A172 (cell line): ENCODE measurements at places on chromosomes 4 and X.

DNA sequence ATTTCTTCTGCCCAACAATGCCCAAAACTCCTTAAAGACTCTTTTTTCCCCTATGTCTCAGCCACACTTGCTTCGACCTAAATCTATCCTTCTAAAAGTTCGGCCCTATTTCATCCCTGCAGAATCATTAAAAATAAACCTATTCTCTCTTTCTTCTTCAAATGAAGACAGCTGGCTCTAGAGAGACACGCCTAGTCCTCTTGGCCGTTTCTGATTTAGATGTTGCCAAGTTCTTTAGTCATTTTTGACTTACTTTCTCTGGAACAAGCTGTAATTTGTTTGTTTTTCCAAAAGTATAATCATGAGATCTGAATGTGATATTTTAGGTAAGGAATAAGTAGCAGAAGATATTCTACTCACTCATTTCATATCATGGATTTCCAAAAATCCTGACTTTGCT, 211.6 kb downstream of the CENPC start:
- no peak for DNase-seq

GRCh38 chrX:113629326-113629725, 788.7 kb upstream of the AMOT start:
- DNase-seq: no peak

DNA sequence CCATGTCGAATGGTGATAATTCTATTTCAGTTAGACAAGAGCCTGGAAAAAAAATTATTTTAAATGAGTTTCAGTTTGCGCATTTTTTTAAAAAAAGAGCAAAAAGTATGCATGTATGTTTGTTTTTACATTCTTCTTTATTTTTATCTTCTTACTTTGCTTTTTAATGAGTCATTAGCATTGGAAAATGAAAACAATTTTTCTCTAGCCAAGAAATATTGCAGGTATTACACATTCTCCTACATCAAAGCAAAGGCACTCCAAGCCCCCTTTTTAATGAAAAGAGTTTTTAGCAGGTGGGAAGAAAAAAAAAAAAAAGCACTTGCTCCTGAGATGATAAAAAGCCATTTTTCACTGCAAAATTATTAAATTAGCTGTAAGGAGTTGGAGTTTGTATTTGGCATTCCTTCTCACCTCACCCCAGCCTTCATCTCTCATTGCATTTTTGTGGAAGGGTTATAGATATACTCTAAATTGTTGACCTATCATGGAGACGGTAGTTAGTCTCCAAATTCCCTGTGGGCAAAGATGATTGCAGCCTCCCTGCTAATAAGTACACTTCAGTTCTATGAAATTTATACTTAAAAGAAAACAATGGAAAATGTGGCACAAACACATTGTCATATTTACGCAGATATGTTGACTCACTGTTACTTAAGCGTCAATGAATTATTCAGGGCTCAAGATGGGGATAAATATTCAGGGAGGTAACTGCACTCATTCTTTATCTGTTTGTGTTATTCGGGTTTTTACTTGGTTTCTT, 43.8 kb downstream of the PALLD start:
- no peak for DNase-seq

- no peak for DNase-seq
Observed at GRCh38 chrX:118740276-118740889, 13.0 kb downstream of the IL13RA1 start.

DNA sequence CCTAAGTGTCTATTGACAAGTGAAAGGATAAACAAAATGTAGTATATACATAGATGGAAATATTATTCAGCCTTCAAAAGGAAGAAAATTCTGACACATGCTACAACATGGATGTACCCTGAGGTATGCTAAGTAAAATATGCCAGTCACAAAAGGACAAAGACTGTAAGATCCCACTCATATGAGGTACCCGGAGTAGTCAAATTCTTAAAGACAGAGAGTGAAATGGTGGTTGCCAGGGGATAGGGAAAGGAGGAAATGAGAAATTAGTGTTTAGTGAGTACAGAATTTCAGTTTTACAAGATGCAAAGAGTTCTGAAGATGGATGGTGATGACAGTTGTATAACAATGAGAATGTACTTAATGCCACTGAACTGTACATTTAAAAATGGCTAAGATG, 102.3 kb upstream of the NAP1L5 start:
- DNase-seq: no peak

- DNase-seq: no peak
Observed at GRCh38 chrX:40684092-40684491, 36.7 kb upstream of the CXorf38 start.

- DNase-seq: no peak
Observed at GRCh38 chr4:165294907-165295306, 32.6 kb upstream of the MSMO1 start.
